ENCODE measurements at places on chromosomes 7 and 10. TPM values are rescaled to one million over a fixed set of nuclear protein-coding genes. Genes with fewer than 3 reads are reported as not detected.

Gene CFTR
- 0.19 TPM for total RNA-seq

Gene AGMO
- total RNA-seq: 0.40 TPM

Gene PHYHIPL
- 0.19 TPM for total RNA-seq

Gene VSTM4
- 24.4 TPM for total RNA-seq

Gene ACBD7
- not detected for total RNA-seq

All from cardiac septum (tissue), 1 donor.